ENCODE measurements at places on chromosomes 3 and 15.

GRCh38 chr3:179697736-179698332, 45.0 kb downstream of the USP13 start:
- no peak for DNase-seq

GRCh38 chr3:41106691-41107090, 92.6 kb upstream of the CTNNB1 start:
- no peak for DNase-seq

DNA sequence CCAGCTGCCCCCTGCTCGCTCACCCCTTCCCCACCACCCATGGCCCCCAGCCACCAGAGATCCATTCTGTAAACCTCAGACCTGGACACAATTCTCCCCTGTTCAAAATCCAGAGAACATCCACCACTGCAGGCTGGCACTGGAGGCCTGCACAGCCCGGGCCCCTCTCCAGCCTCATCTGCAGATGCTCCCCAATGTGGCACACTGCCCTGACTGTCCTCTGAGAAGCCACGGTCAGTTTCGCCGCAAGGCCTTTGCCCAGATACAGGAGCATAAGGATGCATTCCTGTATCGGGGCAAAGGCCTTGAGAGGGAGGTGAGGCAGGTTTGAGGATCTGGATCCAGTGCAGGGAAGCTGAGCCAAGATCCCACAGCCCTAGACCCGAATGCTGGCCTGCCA, 175.4 kb upstream of the LINGO1 start:
- peak; percentile 50 for DNase-seq

GRCh38 chr15:57537072-57537471, 54.6 kb upstream of the MYZAP start:
- peak; percentile 52 for DNase-seq

DNA sequence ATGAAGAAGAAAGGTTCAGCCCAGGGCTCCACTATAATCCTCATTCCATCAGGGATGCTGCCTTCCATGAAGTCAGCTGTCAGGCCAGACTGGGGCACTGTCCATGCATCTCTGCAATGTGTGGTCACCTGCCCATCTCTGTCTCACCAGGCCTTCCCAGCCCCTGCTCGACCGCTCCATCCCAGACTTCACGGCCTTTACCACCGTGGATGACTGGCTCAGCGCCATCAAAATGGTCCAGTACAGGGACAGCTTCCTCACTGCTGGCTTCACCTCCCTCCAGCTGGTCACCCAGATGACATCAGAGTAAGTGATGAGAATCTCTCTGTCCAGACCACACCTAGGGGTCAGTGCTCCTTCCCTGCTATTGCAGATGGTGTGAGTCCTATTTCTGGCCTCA, 454.1 kb downstream of the EPHB1 start:
- DNase-seq: no peak

Measured in frontal cortex (tissue), 4 donors.